ENCODE measurements at places on chromosomes 2 and 18.
A peak's percentile ranks its signal among the peaks of the same experiment; 100 is the strongest.

GRCh38 chr2:234024304-234024703 lies 26.2 kb upstream of the SPP2 start:
- no peak for DNase-seq

- DNase-seq = no peak
Observed at GRCh38 chr2:226114436-226114835, 685.2 kb downstream of the IRS1 start.

GRCh38 chr2:112706170-112706664 lies 14.6 kb upstream of the NT5DC4 start:
- DNase-seq = peak; percentile 29

DNA sequence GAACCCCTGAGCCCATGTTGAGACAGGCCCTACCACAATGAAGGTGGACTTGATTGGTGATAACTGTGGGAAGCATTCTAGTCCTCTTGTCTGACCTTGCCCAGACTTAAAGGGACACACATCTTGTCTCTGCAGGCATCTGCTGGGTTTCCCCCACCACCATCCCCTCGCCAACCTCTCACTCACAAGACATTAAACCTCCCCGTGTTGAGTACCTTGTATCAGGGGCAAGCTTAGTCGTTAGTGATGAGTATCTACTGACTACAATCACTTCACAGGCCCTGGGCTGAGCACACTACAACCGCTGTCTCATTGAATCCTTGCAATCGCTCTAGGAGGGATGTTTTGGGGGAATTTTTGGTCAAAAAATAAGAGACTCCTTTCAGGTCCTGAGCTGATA lies 86.0 kb downstream of the ICOS start:
- no peak for DNase-seq

DNA sequence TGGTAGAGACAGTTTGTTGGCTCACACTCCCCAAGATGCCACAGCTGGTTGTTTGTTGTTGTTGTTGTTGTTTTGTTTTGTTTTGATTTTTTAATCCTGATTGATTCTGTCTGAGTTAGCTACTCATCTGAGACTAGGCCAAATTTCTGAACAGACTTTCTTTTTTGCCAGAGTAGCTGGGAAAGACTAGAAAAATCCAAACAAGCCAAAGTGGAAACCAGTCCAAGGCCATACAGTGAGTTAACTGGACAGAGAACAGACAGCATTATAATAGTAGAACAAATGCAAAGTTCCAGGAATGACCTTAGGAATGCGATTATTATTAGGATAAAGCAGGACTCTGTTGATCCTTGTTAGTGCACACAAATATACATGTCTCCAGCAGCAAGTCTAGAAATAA lies 43.8 kb upstream of the CYP26B1 start:
- DNase-seq = no peak

GRCh38 chr18:56333839-56334238 lies 304.6 kb downstream of the TXNL1 start:
- no peak for DNase-seq

DNA sequence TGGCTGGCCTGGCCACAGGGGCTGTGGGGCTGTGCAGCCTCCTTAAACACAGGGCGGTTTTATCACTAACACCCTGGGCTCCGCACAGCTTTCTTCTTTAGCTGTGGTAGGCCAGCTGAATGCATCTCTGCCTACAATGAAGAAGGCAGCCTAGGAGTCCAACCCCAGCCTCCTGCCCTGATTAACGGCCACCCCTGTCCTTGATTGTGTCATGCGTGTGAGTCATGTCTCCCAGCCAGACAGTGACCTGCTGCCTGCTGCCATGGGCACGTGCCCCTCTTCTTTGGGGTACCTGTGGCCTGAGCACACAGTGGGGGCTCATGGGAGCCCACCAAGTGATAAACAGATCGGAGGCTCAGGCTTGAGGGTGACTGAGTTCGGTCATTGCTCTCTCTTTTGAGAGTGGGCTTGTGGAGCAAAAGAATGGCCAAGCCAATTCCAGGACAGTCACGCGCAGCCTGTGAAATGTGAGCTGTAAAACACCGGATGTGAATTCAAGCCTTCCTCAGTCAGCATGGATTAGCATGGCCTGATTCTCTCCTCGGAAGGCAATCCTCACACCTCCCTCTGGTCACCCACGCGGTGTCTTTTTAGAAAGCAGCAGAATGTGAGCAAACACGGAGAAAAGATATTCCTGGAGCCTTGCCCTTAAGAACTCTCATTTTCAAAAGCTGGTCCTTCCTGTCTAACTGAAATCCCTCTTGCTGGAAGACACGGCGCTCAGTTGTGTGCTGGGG lies 144.1 kb downstream of the CELF4 start:
- DNase-seq = no peak

DNA sequence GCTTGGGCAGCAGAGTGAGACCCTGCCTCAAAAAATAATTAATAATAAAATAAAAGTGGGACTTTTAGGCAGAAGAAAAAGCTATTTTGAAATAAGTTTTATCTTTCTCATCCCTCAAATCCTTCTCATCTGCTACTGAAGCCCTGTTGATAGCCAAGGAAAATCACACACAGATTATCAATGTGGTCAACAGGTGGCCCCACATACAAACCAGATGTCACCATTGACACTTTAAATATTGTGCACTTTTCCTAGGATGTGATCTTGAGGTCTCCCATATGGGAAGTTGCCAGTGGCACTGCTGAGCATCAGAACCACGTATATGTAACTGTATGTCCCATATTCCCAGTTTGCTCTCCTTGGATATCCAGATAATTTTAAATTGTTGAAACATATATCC lies 64.6 kb downstream of the KCTD18 start:
- no peak for DNase-seq

DNA sequence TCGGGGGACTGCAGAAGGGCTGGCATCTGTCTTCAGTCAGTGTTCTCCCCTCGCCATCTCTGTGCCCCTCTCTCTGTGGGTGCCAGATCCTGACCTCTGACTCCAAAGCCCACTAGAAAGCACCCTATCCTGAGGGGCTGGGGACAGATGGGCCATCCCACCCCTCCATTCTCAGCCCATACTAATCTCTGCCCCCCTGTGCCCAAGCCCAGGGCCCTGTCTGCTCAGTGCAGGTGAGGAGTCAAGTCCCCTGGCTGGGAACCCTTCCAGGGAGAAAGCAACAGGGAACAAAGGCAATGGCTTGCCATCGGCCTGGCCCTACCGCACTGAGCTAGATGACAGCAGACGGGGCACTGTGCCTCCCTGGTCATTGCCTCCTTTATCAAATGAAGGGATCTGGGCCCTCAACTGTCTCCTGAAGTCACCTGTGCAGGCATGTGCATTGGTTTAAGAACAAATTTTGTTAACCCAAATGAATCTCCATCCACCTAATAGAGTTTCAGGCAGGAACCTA lies 42.7 kb upstream of the ID2 start:
- no peak for DNase-seq

GRCh38 chr2:216687646-216688045 lies 7.7 kb downstream of the IGFBP5 start:
- DNase-seq = no peak

- DNase-seq = no peak
Observed at GRCh38 chr2:183010112-183010511, 28.1 kb downstream of the NCKAP1 start.

DNA sequence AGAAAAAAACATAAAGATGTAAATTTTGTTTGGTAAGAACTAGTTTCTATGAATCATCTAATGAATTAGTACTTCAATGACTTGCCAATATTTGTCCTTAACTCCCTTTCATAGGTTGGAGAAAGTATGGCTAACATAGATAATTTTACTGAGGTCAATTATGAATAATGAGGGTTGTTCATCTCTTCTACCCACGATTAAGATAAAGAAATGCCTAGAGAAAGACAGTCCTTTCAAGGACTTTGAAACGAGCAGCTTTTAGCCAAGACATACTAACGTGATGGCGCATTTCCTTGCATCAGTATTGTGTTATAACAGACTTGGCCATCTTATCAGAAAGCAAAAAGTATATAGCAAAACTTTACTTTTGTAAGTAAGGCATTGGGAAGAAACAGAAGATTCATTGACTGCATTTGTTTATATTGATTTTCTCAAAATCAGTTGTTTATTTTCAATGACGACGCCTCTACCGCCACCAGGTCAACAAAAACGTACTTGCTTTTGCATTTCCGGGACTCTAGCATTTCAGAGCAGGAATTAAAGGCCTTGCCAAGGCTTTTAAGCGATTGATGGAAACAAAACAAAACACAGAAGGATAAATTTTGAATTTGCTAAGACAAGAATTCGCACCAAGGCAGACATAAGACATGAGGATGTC lies 961 bp downstream of the RBM43 start:
- peak; percentile 37 for DNase-seq

- no peak for DNase-seq
Observed at GRCh38 chr2:7588295-7588694, 671.1 kb downstream of the RNF144A start.

GRCh38 chr18:58034370-58034769 lies 9.7 kb upstream of the NEDD4L start:
- no peak for DNase-seq

- peak; percentile 89 for DNase-seq
Observed at GRCh38 chr2:218745160-218745558, 34.5 kb downstream of the TTLL4 start.

DNA sequence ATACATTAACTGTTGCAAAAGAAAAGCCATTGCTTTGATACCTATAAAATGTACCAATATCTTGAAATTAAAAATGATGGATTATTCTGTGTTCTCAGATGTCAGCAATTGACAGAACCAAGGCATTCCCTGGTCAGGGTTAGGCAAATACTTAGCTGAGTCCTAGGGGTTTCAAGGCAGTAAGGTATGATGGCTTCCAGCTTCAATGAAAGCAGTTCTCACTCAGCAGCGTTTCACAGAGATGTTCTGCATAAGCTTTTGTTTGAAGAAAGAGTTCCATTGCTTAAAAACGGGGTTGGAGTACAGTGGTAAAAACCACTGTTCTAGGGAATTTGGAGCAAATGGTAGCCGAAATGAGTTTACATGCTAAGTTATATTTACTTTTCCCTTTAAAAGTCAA lies 17.0 kb upstream of the KANSL1L start:
- DNase-seq = no peak

DNA sequence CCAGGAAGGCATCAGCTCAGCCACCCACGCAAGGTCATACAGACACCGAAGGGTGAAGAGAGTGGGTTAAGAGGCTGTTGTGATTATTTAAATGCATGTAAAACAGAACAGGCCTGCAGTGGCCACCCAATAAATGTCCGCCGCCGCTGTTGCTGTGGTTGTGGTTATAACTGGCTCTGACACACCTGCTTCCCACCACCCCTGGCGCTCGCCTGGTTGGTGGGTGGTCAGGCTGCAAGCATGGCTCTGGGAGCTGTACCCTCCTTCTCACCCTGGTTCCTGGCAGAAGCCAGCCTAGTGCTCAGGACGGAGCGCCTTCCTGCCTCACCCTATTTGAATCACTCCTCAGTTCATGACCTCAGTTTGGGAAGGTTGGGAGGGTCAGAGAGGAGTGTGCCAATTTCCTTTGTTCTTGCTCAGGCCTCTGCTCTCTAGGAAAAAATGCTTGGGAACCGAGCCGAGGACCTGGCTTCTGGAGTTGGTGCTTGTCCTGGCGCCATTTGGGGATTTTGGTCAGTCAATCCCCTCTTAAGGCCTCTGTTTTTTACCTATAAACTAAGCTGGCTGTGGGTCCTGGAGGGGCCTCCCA lies 5.3 kb upstream of the CRYBA2 start:
- no peak for DNase-seq

GRCh38 chr2:139798391-139798790 lies 1018.2 kb upstream of the NXPH2 start:
- peak; percentile 2 for DNase-seq

GRCh38 chr2:178452334-178452733 lies 1.2 kb downstream of the PJVK start:
- no peak for DNase-seq

DNA sequence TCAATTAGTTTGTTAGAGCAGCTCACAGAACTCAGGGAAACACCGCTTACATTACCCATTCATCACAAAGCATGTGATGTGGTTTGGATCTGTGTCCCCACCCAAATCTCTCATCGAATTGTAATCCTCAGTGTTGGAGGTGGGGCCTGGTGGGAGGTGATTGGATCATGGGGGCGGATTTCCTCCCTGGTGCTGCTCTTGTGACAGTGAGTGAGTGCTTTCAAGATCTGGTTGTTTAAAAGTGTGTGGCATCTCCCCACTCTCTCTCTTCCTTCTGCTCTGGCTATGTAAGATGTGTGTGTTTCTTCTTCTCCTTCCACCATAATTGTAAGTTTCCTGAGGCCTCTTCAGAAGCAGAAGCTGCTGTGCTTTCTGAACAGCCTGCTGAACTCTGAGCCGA lies 63.5 kb upstream of the AGPS start:
- DNase-seq = no peak

DNA sequence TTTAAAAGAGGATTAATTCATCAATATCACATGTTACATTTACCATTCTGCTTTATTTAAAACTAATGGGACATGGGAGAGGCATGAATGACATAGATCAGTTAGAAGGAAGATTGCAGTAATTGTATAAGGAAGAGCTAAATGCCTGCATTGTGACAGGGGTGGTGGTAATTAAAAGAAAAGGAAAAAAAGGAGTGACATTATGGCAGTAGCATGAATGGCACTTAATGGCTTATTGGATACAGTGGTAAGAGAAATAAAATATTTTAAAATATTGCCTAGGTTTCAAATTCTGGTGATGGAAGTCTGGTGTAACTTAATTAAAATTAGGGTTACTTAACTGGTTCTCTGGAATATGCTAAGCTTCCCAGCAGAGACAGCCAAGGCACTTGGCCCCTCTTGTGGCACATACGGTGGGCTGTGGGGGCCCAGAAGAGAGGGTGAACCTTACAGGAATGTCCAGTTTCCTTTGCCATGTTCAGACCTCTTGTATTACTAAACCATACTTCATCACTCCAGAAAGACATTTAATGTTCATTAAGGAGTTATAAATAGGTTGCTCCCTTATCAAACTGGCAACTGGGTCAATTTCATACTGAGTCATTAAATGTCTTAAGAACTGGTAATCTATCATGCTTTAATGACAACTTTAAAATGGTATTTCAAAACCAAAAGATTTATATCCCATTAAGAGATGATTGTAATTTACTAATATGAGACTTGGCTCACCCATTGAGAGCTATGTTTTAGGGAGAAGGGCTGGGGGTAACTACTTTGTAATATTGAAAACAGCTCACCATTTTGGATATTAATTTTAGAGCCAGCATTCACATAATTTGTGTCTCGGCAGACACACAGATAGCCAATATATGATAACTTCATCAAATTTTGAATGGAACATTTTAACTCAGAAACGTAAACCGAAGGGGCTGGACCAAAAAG lies 798.9 kb upstream of the PIK3C3 start:
- no peak for DNase-seq

DNA sequence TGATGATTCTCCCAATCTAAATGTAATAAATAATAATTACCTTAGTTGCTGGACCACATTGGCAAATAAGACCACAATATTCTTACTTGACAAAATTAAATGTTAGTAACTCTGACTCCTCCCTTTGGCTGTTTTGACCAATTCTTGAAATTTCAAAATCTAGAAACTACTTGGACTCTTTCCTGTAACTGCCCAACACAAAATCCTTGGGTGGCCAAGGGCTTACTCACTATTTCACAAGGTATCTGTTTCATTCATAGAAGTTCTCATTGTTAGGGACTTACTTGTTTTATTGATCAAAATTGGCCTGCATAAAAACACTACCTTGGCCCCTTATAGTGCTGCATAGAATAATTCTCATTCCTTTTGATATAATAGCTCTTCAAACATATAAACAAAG lies 19.4 kb downstream of the CDH20 start:
- no peak for DNase-seq

Data from AML-193 (cell line).